Mesothelial cell of epicardium (in vitro differentiated cells): ENCODE measurements at places on chromosomes 3 and 15.
A peak's percentile ranks its signal among the peaks of the same experiment; 100 is the strongest.

- no peak overlapping the region for H3K27ac ChIP-seq
- no peak overlapping the region for H3K4me3 ChIP-seq
- peaks cover 8% of the 10 kb centered on the region for H3K36me3 ChIP-seq
- H3K4me1 ChIP-seq, result no peaks in the 10 kb centered on the region
Observed at GRCh38 chr15:51536965-51537574, 85.5 kb downstream of the DMXL2 start.

DNA sequence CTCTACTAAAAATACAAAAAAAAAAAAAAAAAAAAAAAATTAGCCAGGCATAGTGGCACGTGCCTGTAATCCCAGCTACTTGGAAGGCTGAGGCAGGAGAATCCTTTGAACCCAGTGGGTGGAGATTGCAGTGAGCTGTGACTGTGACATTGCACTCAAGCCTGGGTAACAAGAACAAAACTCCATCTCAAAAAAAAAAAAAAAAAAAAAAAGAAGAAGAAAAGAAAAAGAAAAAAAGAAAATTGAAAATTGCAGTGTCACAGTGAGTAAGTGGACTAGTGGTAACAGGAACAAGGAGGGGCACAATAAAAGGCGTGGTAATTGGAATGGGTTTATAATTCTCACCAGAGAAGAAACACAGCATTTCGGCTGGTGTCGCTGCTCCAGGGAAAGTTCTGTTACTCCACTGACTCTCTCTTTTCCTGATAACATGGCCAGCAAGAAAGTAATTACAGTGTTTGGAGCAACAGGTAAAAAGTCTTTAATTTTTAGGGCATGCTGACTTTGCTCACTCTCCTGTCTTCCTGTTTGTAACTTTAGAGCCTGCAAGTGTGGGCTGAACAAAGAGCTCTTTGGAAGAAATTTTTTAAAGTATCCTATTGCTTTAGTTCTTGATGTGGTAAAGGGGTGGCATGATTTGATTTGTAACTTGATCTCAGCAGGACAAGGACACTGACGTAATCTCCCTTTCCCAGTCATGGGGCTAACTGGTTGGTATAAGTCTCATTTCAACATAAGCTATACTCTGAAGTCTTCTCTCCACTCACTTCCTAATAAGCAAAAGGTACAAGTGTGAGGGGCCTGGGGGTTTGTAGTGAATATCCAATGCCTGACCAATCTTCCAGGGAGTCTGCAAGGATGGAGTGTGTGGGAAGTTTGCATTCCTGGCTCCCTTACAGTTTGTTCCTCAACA lies 22.1 kb upstream of the TRA2B start:
- DNase-seq, result no peak
- peaks cover 11% of the 10 kb centered on the region for H3K27me3 ChIP-seq
- H3K4me3 ChIP-seq, result no peak overlapping the region
- H3K4me1 ChIP-seq, result no peaks in the 10 kb centered on the region

DNA sequence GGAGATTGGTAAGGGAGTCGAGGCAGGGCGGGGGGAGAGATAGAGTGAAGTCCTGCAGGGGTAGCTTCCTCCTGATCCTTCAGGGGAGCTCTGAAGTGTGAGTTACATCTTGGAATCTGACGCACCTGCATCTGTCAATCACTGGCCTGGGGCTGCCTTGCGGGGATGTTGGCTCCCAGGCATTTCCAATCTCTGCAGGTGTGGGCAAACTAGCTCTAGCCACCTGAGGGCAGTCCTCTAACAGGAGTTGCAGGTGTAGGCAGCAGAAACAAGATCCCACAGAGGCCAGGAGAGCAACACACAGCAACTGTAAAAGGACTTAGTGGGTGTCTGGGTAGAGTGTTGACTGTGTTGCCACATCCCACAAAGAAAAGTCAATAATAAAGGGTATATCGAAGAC lies 63.6 kb downstream of the ZNF621 start:
- no peak overlapping the region for H3K4me3 ChIP-seq
- peaks cover 21% of the 10 kb centered on the region for H3K4me1 ChIP-seq
- peaks cover 2% of the 10 kb centered on the region for H3K27me3 ChIP-seq
- no peak for DNase-seq
- H3K36me3 ChIP-seq, result no peaks in the 10 kb centered on the region

- peak; percentile 11 for DNase-seq
- H3K27me3 ChIP-seq, result no peaks in the 10 kb centered on the region
- H3K36me3 ChIP-seq, result no peaks in the 10 kb centered on the region
- H3K27ac ChIP-seq, result peak overlapping the region; percentile 71
Observed at GRCh38 chr15:99963976-99964375, 230.7 kb upstream of the LYSMD4 start.

GRCh38 chr3:63900459-63900858 lies 11.7 kb downstream of the SCAANT1 start:
- H3K27ac ChIP-seq, result no peak overlapping the region
- peaks cover 7% of the 10 kb centered on the region for H3K4me1 ChIP-seq
- H3K36me3 ChIP-seq, result peaks cover 17% of the 10 kb centered on the region

DNA sequence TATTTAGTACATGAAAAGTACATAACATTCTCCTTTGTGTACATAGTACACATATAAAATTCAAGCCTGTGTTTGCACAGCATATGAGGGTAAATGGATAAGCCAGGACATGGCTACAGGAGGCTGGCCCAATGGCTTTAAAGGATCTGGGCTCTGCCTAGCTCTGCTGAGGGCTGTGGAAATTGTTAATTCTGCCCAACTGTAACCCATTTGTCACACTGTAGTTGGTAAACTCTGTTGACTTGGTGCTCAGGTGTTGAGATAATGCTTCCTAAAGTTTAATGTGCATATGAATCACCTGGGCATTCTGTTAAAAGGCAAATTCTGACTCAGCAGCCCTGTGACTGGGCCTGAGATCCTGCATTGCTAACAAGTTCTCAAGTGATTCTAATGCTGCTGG lies 196.5 kb upstream of the ZPLD1 start:
- peaks cover 9% of the 10 kb centered on the region for H3K4me1 ChIP-seq
- H3K4me3 ChIP-seq, result no peak overlapping the region
- H3K36me3 ChIP-seq, result no peaks in the 10 kb centered on the region
- H3K27me3 ChIP-seq, result no peaks in the 10 kb centered on the region
- no peak overlapping the region for H3K27ac ChIP-seq

GRCh38 chr15:73346735-73347312 lies 21.9 kb downstream of the HCN4 start:
- peak; percentile 76 for DNase-seq
- no peak overlapping the region for H3K27ac ChIP-seq
- peaks cover 16% of the 10 kb centered on the region for H3K27me3 ChIP-seq
- no peaks in the 10 kb centered on the region for H3K36me3 ChIP-seq
- no peaks in the 10 kb centered on the region for H3K4me1 ChIP-seq

DNA sequence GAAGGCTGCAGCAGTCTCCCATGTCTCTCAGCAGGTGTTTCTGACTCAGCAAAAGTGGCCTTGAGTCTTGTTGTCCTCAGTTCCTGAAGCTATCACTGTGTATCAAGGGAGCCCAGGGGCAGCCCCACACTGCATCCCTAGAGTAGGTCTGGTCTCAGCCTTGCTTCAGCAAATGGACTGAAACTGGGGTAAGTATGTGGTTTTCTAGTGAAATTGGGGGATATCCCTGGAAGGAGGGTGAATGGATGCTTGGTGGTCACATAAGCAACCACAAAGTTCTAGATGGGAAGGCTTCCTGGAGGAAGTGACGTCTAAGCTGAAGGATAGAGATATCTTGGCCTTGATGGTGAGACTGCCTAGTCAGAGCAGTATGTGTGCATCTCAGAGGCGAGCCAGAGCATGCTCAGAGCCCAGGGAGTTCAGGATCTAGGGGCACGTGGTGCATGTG lies 38.4 kb downstream of the TMEM158 start:
- no peaks in the 10 kb centered on the region for H3K27me3 ChIP-seq
- no peak overlapping the region for H3K4me3 ChIP-seq
- H3K36me3 ChIP-seq, result no peaks in the 10 kb centered on the region
- peaks cover 41% of the 10 kb centered on the region for H3K4me1 ChIP-seq

DNA sequence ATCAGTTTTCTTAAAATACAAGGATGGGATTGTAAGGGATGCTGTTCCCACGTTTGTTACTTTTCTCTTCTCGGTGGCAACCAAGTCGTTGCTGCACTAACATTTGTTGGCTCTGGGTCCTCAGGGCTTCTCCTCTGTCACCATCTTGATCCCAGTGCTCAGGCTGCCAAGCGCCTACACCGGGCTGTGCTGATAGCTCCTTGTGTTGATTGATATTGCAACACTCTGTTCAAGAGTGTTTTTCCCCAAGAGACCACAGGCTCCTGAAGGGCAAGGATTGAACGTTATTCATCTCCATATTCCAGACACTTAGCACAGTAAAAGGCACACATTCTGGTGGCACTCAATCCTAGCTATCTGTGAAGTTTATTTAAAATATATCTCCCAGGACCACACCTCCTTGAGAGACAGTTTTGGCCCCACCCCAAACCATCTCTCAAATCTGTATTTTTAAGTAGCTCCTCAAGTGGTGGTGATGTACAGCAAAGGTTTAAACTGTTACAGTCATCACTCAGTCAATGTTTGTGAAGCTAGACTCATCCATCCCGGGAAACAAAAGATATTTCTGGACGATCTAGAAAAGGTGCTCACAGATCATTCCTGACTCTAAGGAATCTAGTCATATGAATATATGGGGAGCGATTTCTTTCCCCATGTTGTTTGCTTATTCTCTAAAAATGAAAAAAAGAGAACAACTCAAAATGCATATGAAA lies 38.5 kb upstream of the FOXP1 start:
- no peak for DNase-seq
- no peaks in the 10 kb centered on the region for H3K27me3 ChIP-seq
- no peaks in the 10 kb centered on the region for H3K4me1 ChIP-seq
- no peak overlapping the region for H3K4me3 ChIP-seq
- H3K36me3 ChIP-seq, result no peaks in the 10 kb centered on the region
- H3K27ac ChIP-seq, result no peak overlapping the region

DNA sequence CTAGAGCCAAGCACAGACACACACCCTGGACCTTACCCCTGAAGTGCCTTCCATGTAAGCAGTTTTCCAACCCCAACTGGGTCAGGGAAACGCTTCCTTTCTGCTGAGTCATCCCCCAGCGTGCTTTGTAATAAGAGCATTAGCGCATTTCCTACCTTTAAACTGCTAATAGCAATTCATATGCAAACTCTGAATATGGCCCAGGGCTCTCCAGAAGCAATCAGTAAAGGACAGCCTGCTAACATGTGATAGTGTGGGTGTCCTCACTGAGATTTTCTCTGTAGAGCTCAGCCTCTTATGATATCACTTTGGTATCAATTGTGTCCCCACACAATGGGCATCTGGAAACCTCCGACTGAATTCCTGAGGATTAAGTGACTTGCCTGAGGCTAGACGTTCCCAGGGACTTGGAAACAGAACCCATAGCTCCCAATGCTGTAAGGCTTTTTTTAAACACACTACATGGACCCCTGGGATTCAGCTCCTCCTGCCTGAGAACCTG lies 5.6 kb downstream of the GABRB3 start:
- no peaks in the 10 kb centered on the region for H3K36me3 ChIP-seq
- H3K27me3 ChIP-seq, result peaks cover 40% of the 10 kb centered on the region
- H3K4me1 ChIP-seq, result peaks cover 5% of the 10 kb centered on the region
- no peak overlapping the region for H3K27ac ChIP-seq
- DNase-seq, result no peak
